ENCODE measurements at places on chromosomes 6 and 20.

DNA sequence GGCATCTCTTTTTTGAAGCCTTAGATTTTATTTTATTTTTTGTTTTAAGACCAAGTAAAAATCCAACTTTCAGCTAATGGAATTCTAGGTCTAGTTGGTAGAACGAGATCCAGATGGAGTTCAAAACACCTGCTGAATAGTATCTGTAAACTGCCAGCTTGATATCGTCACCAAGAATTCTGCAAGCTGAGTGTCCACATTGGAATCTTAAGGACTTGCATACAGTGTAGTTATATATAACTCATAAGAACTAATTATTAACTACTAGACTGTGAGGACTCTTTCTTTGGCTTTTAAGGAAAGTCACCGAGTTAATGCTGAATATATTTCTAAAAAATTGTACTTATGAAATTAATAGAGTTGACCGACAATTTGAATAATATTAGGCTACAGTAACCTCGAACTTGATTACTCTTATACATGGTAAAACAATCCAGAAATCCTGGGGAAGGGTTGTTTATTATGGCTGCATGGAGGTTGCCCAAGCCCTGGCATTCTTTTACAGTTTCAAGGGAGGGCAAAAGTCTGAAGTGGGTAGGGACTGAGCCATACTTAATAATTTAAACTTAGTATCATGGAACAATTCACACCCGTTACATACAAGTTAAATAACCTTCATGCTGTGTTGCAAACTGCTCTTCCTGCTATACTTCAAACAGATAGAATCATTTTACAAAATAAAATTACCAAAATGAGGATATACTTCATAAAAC is 553.9 kb downstream of the PTPRT start:
- no peak for DNase-seq

- DNase-seq: no peak
Observed at GRCh38 chr6:72624557-72625160, 2.8 kb downstream of the KCNQ5 start.

DNA sequence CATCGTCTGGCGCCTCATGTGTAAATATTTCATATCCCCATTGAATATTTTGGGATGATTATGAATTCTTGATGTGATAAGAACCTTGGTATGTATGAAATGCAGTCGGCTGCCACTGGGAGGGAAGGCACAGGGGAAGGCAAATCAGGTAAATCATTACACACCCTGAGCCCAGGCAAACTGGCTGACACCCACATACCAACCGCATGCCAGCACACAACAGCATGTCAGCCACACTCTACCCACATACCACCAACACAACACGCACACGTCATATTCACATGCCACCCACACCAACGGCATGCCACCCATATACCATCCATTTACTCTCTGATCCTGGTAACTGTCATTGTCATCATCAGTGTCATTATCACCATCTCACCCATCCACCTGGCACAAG is 28.3 kb upstream of the MDGA1 start:
- no peak for DNase-seq

DNA sequence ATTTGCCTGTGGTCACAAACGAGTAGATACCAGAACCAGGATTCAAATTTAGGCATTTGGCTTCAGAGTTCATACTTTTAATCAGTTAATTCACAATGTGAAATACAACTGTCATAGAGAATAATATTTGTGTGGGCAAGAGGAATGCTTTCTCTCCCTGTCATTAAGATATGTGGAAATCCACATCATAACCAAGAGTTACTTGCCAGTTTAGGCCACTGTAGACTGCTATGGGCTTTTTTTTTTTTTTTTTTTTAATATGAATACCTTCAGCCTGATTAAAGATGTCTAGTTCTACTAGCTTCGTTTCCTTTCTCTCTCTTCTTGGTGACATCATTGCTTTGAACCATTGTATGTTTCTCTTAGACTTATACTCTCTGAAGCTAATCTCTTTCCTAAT is 244.9 kb downstream of the ZFAND3 start:
- no peak for DNase-seq

All from stimulated activated CD4-positive, alpha-beta T cell treated with anti-CD3 and anti-CD28 coated beads, Interleukin-4, amount 100 ng/mL, for 4 hours (primary cell).